ENCODE measurements at places on chromosomes 4 and X.

DNA sequence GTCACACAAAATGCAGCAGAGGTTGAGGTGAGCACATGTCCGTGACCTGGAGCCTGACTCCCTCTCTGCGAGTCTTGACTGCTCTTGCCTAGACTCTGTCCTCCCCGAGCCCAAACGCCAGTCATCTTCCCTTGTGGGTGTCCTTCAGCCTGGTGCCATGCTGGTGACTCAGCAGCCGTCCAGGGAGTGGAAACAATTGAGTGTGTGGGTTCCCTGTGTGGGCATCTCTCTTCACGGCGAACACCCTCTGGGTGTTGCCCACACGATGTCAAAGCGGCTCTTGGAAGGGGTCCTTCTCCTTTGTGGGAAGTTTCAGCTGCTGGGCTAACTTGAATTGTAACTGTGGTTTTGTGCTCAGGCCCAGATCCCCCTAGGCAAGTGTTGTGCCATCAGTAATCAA lies 17.5 kb upstream of the MSANTD1 start:
- DNase-seq, result peak; percentile 21

DNA sequence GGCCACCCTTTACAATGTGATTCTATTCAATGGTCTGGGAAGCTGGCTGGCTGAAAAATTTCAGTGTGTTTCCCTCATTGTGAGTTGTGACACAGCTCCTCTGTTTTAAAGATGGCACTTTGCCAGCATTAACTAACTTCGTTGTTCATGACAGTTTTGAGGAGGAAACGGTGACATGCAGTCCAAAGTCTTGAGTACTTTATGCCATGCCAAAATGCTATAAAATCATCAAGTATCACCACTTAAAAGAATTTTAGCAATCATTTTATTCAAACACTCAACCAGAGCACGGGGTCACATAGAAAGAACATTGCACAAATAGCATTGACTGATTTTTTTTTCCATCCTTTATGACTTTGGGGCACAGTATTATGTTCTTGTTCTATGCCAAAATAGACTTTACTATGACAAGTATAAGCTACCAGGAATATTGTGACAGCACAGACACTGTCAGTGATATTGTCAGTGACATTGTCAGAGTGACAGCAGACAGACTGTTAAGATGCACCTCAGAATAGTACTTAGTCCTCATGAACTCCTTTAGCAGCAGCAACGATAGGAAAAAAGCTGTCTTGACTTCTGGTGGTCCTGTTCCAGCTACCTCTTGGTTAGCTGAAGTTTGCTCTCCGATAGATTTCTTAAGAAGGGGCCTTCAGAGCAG lies 46.7 kb downstream of the CXCL13 start:
- DNase-seq, result no peak

DNA sequence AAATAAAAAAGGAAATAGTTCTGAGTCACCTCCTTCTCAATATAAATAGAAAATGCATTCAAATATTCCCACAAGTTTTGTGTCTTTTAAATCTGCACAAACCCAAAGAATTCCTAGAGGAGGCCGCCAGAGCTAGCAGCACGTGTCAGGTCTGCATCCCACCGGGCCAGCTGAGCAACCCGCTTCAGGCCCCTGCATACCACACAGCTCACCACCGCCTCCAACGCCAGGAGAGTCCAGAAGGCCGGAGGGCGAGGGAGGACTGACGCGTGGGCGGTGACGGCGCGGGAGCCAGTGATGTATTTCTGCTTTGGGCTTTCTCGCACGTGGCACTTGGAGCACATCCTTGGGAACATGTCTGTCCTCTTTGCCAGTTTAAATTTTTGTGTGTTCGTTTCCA lies 61.9 kb upstream of the CLDN34 start:
- DNase-seq, result no peak

- no peak for DNase-seq
These were observed 405.3 kb upstream of the EDA2R start for GRCh38 chrX:67044029-67044653.

DNA sequence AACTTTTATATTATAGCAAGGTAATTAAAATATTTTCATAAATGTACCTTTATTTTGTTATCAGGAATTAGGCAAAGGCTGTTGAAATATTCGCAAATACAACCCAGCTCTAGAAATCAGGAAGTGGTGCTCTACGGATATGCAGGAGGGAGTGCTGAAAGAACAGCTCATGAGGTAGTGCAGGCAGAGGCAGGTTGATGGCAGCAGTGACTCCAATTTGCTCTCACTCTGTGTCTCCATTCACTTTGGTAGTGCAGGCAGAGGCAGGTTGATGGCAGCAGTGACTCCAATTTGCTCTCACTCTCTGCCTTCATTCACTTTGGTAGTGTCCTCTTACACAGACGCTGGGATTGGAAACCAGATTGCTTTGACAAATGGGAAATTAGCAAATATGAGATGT lies 277.9 kb downstream of the TRIML1 start:
- no peak for DNase-seq

- DNase-seq, result no peak
These were observed 763.6 kb upstream of the AGA start for GRCh38 chr4:178205826-178206225.

- DNase-seq, result no peak
These were observed 759.6 kb upstream of the NDST4 start for GRCh38 chr4:115873048-115873447.

GRCh38 chrX:70669120-70669519 lies 224.5 kb downstream of the DLG3 start:
- no peak for DNase-seq

DNA sequence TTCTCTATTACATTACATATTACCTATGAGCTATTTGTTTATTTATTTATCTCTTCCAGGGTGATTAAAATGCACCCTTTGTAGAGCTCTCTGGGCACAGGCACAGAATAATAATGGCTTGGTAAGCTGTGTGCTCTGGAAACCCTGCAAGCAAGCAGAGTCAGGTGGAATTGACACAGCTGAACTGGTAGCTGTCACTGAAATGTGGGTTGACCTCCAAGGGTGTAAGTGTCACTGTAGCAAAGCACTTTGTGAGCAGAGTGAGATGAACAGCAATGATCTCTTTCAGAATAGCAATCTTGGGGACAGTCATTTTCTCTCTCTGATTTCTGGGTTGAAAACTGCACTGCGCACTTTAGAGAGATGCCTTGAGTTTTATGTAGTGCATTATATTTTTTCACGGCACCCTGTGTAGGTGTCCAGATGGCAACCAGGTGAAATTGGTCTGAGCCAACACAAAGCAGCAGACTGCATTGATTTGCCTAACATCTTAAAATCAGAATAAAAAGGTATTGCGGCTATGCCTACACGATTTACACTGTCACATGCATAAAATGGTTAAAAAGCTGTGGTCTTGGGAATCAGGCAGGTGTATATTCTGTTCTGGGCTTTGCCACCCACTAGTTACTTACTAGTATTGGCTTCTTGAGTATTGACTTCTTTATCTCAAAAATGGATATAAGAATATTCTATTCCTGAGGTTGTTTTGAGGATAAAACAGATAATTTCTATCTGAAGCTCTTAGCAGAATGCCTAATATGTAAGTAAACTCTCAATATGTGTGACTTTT lies 450.3 kb downstream of the RAPGEF2 start:
- DNase-seq, result no peak

GRCh38 chr4:5416637-5417036 lies 291.7 kb downstream of the EVC2 start:
- no peak for DNase-seq

- no peak for DNase-seq
These were observed 104.3 kb upstream of the STK26 start for GRCh38 chrX:131918839-131919238.

GRCh38 chr4:18524667-18525066 lies 503.1 kb upstream of the LCORL start:
- no peak for DNase-seq

DNA sequence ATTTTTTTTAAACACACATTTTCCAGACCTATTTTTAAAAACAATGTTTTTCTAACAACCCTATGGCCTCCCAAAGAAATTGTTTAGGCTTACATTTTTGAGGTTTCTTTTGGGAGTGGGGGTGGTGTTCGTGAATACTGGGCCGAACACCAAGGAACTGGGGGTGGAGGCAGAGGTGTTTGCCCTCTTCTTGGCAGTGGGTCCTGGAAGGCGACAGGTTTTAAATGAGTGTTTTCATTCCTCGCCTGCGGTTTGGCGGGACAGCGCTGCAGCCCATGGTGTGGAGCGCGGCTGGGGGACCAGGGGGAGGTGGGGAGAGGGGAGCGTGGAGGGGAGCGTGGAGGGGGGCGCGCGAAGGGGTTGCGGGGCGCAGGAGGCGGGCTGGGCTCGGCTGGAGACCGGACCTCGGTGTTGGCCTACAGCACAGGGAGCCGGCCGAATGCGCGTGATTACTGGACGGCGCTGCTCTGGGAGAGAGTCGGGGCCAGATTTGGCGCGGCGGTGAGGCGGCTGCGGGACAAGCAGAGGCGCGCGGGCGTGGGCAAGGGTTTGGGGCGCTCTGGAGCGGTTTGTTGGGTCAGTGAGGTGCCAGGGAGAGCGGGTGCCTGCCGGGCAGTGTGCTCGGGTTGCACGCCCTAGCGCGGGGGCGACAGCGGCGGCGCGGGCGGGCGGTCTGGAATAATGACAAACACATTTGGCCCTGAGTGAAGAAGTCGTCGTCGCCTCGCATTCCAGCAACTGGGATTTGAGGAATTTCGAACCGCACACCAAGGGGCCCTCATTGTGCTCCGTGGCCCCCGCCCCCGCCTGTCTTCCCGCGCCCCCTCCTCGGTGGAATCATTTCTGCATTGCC lies 764 bp downstream of the PDGFRA start:
- no peak for DNase-seq

- no peak for DNase-seq
These were observed 164.9 kb upstream of the KLF3 start for GRCh38 chr4:38499101-38499500.

DNA sequence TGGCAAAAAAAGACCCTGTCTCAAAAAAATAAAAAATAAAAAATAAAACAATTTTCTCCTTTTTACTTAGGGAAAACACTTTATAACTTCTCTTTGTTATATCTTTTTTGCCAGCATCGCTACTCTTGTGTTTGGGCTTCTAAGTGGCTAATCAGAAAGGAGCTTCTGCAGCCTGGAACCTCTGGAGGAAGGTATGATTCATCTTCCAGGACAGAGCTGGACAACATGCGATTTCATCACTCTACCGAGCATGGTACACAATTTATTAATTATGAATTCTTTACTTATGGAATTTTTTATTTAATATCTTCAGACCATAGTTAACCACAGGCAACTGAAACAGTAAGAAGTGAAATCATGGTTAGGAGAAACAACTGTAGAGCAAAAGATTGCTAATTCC lies 1254.3 kb upstream of the AGA start:
- DNase-seq, result no peak

- no peak for DNase-seq
These were observed 70.3 kb upstream of the IQCM start for GRCh38 chr4:149885896-149886295.

GRCh38 chr4:158169931-158170690 lies 2.7 kb downstream of the GASK1B start:
- DNase-seq, result no peak

GRCh38 chrX:98459669-98460068 lies 1576.0 kb downstream of the RPA4 start:
- no peak for DNase-seq

GRCh38 chr4:79495447-79495846 lies 87.4 kb upstream of the GK2 start:
- no peak for DNase-seq

All from activated CD4-positive, alpha-beta T cell treated with anti-CD3 and anti-CD28 coated beads, Interleukin-10, Interleukin-2, amounts not matched to agents 100 ng/mL and 50 ng/mL, durations not matched to agents 16 hours and 8 hours (primary cell).